ENCODE measurements at places on chromosomes 3 and 15.

DNA sequence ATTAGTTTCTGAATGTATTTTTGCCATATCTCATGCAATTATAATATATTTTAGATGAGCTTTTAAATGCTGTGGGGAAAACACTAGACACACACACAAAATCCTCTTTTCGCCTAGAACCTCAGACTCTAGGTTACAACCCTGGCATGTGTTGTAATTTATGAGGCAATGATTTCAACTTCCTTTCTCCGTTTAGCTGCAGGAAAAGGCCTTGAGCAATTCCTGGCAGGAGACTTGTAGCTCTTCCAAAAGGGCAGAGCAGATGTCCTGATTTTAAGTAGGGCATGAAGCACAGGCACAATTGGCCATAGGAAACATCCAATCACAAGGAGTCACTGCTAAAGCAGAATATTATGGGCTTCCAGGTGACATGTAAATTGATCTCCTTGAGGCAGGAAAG is 82.0 kb downstream of the GPR156 start:
- DNase-seq, result no peak

DNA sequence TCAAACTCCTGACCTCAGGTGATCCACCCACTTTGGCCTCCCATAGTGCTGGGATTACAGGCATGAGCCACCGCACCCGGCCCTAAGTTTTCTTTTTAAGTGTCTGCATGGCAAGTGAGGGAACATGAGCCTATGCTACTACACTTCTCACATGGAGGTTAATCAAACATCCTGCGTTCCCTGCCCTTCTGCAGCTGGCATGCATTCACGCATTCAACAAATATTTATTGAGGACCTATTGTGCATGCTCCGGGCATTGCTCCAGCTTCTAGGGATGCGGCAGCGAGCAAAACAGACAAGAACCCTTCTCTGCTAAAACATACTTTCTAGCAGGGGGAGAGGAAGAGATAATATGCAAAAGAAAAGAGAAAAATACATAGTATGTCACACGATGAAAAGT is 42.6 kb upstream of the ACKR4 start:
- no peak for DNase-seq

DNA sequence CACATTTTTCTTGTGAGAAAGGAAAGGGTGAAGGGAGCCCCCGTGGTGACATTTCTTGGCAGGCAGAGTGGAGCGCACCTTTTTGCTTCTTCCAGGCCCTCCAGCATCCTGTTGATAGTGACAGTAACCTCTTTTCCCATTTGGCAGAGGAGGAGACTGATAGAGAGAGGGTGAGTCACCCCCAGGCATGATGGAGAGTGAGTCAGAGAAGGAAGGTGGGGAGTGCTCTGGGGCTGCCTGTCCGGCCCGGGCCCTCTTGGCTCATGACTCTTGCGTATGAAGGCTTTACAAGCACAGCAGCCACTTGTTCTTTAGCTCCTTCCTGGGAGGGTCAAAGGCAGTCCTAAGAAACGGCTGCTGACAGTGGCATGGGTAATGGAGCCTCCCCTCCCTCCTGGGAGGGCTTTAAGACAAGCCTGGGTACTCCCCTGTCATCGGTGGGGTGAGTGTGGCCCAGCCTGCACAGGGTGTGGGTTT is 16.0 kb downstream of the ANKRD63 start:
- no peak for DNase-seq

- no peak for DNase-seq
Measured at GRCh38 chr3:134363381-134363755, 10.9 kb downstream of the AMOTL2 start.

GRCh38 chr3:40179016-40179415 is 130.5 kb upstream of the EIF1B start:
- peak; percentile 52 for DNase-seq

DNA sequence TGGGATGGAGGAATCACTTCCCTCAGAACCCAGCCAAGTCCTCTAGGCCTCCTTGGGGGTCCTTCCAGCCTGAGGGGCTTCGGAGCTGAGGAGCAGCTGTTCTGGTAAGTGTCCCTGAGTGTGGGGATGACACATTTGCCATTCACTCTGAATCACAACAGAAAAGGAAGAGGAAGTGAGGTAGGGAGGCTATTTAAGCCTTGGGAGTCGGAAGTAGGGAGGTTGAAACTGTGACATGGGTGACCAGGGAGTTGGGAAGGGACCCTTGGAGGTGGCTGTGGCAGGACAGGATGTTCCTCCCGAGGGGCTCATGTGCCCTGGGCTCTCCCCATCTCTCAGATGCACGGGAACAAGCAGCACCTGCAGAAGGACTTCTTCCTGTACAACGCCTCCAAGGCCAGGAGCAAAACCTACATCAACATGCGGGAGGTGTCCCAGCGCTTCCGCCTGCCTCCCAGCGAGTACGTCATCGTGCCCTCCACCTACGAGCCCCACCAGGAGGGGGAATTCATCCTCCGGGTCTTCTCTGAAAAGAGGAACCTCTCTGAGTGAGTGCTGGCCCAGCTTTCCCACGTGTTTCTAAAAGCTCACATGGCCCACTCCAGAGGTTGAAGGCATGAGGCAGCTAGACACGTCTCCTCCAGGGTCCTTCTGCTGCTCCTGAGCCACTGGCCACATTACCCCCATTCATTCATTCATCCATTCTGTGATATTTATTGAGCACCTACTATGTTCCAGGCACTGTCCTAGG is 43.3 kb downstream of the CAPN3 start:
- DNase-seq, result no peak

DNA sequence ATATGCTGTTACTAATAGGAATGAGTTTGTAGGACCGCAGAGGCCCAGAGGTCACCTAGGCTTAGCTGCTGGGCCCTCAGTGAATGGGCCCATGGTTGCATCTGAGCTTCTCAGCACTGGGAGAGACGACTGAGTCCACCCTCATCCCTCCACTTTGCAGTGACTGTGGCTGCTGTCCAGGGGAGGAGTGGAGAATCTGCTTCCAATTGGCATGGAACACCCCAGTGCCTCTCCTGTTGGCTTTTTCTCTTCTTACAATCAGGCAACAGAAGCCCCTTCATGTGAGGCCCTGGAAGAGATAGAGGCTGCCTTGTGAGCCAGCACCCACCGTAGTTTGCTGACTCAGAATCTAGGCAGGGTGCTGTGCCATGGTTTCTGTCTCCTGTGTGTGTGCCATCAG is 55.6 kb downstream of the ARNT2 start:
- no peak for DNase-seq

GRCh38 chr3:99872923-99873254 is 55.2 kb downstream of the CMSS1 start:
- DNase-seq, result no peak

All from activated CD4-positive, CD25-positive, alpha-beta regulatory T cell treated with anti-CD3 and anti-CD28 coated beads, Interleukin-2, amount 50 U/mL, for 72 hours (primary cell).